D721Med (cell line): ENCODE measurements at places on chromosomes 5 and 9.

DNA sequence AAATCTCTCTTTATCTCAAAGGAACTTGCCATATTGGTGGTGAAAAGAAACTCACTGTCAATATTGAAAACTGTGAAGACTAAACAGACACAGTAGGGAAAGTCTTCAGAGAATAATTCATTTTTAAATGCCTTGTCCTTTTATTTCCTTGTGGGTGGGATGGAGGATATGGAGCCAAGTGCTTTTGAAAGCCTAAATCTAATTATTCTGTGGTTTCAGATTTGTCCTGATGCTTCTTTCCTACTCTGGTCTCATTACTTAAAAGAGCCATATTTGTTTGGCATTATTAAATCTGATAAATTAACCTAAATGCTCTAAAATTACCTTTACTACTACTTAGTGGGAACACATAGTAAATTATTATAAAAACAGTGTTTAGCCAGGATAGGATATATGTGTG, 258.3 kb upstream of the EFNA5 start:
- DNase-seq: no peak

DNA sequence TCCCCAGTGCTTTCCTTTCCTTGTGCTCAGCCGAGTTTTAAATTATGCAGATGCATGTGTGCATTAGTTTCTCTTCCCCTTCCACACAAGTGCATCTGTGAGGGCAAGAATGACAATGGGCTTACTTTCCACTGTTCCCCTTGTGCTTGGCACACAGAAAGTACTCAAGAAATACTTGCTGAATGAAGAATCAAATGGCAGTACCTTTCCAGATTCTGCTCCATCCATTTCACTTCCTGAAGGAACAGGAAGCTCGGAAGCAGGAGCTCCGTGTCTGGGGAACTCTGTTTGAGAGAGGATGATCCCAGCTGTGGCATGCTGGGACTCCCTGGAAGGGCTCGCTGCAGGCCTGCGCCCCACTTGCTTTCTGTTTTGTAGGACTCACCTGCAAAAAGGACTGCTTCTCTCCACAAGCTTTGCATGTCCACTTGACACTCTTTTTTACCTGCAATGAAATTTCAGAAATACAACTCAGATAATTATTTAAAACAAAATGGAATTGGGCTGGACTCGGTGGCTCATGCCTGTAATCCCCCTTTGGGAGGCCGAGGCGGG, 5.5 kb downstream of the MRNIP start:
- no peak for DNase-seq

DNA sequence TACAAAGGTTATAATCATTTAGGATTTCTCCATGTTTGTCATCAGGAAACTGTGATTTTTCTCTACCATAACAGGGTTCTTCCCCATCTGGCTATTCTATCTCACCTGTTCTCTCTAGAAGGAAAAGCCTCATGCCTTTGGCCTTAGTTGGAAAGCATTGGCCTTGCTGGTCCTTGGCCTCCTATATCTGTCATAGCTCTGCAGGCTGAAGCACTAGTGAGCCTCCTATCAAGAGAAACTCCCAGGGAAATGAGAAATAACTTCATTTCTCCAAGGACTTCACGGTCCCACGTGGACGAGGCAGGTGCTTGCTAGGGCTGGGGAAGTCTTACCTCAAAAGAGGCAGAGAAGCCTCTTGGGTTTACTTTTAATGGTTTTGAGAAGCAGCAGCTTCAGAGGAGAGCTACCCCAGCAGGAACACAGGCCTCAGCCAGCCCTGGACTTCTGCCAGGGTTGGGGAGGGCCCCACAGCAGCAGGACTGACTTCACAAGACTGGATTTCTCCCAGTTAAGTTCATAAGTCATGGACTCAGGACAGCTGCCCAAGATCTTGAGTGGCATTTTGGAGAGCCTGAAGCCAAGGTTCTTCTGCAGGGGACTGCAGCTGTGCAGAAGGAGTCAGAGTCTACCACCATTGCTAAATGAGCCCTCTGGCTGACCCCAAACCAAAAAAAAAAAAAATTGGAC, 15.8 kb upstream of the PSAT1 start:
- no peak for DNase-seq

- no peak for DNase-seq
Observed at GRCh38 chr9:82021198-82021597, 32.6 kb downstream of the SPATA31D1 start.

DNA sequence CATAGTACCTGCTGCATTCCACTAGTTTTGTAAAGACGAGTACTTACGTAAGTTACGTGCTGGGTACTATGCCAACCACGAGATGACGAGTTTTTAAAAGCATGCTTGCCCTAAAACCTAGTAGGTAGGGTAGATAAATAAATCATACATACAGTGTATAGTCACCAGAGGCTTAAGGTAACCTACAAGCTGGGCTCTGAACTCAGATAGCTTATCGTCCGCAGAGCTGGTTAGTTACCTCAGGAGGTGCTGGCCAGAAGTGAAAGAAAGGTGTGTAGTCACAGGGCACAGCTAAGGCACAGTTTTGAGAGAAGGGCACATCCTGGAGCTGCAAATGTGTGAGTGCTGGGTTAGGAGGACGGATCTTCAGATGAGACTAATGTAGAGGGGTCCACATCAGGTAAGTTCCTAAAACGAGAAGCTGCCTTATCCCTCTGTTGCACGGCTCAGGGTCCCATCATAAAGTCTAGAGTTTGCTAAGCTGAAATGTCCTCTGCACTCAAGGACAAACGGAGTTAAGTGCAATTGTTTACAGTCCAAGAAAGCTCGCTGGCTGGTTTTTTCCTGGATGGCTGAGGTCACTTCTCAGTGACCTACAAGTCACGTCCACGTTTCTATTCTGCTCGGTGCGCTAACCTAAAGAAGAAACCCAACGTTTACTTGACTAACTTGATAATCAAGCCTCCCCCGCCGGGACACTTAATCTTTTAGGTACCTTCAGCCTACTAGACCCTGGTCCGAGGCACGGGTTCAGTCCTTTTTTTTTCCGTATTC, 1.1 kb upstream of the SNX24 start:
- DNase-seq: no peak

DNA sequence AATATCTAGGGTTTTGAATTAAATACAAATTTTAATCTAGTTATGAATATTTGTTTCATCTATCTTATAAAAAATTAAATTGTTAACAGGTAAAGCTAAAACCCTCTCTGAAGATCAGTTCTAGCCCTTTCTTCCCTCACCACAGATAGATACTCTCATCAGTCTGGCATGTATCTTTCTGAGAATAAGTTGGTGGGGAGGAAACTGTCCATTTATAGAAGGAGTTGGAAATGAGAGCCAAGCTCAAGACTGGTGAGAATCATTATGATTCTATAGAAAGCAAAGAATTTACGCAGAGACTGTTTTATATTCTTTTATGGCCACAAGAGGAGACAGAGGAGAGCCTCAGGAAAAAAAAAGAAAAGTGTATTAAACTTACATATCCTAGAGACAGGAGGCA, 59.0 kb downstream of the STARD4 start:
- no peak for DNase-seq

- no peak for DNase-seq
Observed at GRCh38 chr9:94300470-94301301, 27.8 kb downstream of the NUTM2F start.

DNA sequence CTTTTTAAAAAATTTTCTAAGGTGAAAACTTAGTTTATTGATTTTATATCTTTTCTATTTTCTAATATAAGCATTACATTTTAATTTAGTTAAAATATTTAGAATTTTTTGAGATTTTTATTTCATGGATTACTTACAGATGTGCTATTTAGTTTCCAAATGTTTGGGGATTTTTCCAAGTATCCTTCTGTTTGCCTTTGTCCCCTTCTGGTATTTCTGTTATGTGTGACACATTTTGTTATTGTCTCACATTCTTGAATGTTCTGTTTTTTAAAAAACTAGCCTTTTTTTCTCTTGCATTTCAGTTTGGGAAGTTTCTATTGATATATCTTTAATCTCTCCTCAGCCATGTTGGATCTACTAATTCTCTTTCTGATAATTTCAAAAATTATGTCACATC, 234.9 kb downstream of the FAM170A start:
- DNase-seq: no peak

- no peak for DNase-seq
Observed at GRCh38 chr5:65696892-65697291, 25.0 kb downstream of the SGTB start.

GRCh38 chr9:107782381-107782780, 292.8 kb upstream of the KLF4 start:
- no peak for DNase-seq

GRCh38 chr9:4499917-4500316, 9.6 kb downstream of the SLC1A1 start:
- no peak for DNase-seq

DNA sequence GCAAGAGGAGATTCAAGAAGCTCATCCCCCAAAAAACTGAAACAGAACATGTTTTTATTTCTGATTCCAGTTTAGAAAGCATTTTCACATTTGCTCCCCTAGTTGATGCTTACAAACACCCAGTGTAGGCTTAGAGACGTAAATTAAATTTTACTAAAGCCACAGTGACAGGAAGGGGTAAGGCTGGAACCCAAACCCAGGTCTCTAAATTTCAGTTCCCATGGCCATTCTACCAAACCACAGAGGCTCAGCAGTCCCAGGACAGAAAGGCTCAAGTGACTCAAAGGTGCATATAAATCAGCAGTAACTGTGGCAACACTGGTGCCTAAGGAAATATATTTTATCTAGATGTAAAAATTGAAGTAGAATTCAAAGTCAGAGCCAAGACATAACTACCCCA, 128.7 kb downstream of the CEP120 start:
- DNase-seq: no peak

DNA sequence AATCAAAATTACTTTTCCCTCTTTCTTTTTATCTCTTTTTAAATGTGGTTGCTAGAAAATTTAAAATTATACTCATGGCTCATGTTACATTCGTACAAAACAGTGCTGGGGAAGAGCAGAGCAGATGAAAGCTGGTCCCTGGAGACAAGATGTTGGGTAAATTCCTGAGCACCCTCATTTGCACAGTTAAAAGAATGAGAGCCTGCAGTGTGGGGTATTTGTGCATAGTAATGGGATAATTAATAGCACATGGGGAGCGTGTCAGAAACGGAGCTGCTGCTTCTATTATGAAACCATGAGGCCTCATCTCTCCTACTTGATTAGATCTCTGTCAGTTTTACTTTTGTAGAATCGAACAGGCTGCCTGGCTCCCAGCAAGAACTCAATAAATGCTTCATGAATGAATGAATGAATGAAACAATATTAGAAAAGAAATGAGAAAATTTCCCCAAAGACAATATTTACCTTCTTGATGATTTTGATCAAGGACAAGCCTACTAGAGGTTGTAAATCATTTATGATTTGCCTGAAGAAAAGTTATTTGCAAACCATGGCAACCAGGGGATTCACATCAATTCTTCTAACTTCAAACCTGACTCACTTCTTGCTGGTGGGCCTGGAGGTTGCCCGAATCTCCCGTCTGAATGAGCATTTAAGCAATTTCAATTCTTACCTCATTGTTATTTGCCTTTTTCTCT, 177.2 kb upstream of the TUT7 start:
- no peak for DNase-seq

DNA sequence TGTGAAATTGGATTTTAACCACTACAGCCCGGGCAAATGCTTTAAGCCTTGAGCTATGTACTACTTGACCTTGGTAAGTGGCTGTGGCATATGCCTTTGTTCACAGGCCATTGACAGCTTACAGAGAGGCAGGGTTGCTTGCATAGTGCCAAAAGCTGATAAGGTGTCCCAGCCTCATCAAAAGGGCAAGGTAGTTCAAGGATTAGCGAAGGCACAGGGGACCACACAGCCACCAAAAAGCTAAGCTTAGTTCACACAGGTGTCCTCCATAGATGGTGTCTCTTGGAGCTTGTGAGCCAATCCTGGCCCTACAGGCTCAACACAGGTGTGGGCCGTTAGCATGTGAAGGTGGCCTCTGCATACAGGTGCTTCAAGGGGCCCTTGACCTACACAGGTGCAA, 86.8 kb downstream of the ZNF622 start:
- no peak for DNase-seq

- no peak for DNase-seq
Observed at GRCh38 chr5:165906871-165907270, 2384.6 kb upstream of the WWC1 start.

DNA sequence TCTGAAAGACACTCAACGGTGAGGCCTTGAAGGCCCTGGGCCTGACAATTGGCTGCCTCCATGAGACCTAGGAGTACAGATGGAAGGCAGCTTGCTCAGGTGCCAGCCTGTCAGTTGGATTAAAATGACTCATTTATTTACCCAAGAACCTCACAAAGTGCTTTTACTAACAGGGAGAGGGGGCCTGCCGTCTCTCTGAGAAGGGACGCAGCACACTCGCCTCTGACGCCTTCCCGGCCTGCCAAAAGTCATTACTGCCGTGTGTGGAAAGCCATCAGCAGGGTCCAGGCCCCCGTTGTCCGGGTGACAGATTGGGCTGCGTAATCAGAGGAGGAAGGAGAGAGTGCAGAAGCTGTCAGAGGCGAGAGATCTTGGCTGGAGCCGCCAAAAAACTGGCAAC, 32.4 kb downstream of the DDX31 start:
- no peak for DNase-seq

DNA sequence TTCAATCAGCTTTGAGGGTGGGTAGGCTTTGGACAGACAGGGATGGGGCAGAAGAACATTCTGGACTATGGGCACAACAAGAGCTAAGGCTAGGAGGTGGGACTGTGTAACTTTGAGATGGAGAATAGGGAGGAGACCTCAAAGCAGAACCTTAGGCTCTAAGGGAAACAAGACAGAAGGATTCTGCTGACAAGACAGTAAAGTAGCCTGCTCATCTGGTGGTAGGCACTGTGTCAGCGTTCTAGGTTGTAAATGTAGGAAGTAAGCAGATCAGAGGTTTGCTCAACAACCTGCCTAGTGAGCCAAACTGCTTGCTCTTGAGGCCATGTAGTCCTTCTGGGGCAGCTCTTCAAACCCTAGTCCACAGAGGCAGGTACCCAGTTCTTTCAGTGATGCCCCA, 15.0 kb upstream of the IL12B start:
- no peak for DNase-seq

GRCh38 chr5:11177999-11178711, 417.1 kb upstream of the DAP start:
- DNase-seq: no peak
